Thoracic aorta (tissue), 2 donors: ENCODE measurements at places on chromosomes 3 and 15. TPM values are rescaled to one million over a fixed set of nuclear protein-coding genes. Genes with fewer than 3 reads are reported as not detected.
A peak's percentile ranks its signal among the peaks of the same experiment; 100 is the strongest.

The TNK2 gene
- 38.9 TPM for total RNA-seq

DNA sequence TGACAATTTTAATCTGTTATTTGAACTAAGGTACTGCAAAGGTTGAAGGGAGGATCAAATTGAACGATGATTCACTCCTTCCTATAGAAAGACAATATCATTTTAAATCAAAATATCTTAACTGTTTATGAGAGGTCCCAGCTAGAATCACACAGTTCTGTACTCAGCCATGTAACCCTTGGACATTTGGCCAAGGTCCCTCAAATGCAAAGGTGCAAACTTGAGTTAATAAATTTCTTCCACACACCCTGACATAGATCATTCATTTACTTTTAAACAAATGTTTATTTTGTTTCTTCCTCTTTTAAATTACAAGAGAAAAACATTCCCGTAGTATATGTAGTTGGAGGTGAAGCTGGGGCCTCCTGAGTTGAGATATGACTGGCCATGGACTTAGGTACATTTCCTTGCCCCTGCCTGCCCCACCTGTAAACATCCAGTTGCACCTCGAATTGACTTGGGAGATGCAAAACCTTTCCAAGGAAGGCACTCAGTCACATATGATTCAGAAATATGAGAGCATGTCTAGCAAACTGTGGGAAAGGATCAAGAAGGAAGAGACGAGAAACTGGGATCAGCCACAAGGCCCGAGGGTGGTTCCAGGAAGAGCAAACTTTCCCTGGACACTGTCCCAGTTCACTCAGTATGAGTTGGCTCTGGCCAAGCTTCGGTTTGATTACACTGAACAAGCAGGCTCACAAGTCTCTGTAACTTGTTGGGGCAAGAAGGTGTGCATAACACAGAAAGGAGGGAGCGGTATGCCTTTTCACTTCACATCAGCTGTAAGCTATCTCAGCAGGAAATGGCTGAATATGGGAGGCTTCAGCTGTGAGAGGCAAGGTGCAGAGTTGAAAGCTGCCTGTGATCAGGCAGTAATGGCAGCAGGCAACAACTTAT is 6.7 kb downstream of the TNFSF10 start:
- H3K4me3 ChIP-seq, result no peak overlapping the region
- no peak for DNase-seq
- H3K27ac ChIP-seq, result peak overlapping the region; percentile 30
- no peaks in the 10 kb centered on the region for H3K4me1 ChIP-seq

The MASP1 gene
- total RNA-seq, result 2.6 TPM

- H3K36me3 ChIP-seq, result peaks cover 24% of the 10 kb centered on the region
- H3K4me3 ChIP-seq, result no peak overlapping the region
- no peaks in the 10 kb centered on the region for H3K27me3 ChIP-seq
- DNase-seq, result no peak
These were observed 110.3 kb downstream of the PDE8A start for GRCh38 chr15:85091990-85092389.

GRCh38 chr3:133289322-133289721 is 110.5 kb upstream of the BFSP2 start:
- H3K4me3 ChIP-seq, result no peak overlapping the region
- H3K36me3 ChIP-seq, result no peaks in the 10 kb centered on the region

- H3K36me3 ChIP-seq, result no peaks in the 10 kb centered on the region
- no peak overlapping the region for H3K4me3 ChIP-seq
- no peak for DNase-seq
- no peak overlapping the region for H3K27ac ChIP-seq
- H3K4me1 ChIP-seq, result peaks cover 3% of the 10 kb centered on the region
These were observed 4.9 kb upstream of the TJP1 start for GRCh38 chr15:29826908-29827820.

GRCh38 chr3:119146578-119147375 is 812 bp downstream of the TEX55 start:
- DNase-seq, result no peak
- H3K4me1 ChIP-seq, result no peaks in the 10 kb centered on the region
- H3K27me3 ChIP-seq, result no peaks in the 10 kb centered on the region

GRCh38 chr3:127002195-127003174 is 19.6 kb downstream of the PLXNA1 start:
- H3K4me3 ChIP-seq, result peak overlapping the region; percentile 16
- H3K27ac ChIP-seq, result peak overlapping the region; percentile 97
- DNase-seq, result peak; percentile 58
- no peaks in the 10 kb centered on the region for H3K27me3 ChIP-seq
- peaks cover 40% of the 10 kb centered on the region for H3K4me1 ChIP-seq

- no peak overlapping the region for H3K4me3 ChIP-seq
- H3K4me1 ChIP-seq, result peaks cover 73% of the 10 kb centered on the region
- peaks cover 2% of the 10 kb centered on the region for H3K36me3 ChIP-seq
- H3K27me3 ChIP-seq, result no peaks in the 10 kb centered on the region
- peak overlapping the region; percentile 86 for H3K27ac ChIP-seq
- DNase-seq, result no peak
These were observed 51.0 kb downstream of the RLBP1 start for GRCh38 chr15:89170364-89170763.

- peaks cover 6% of the 10 kb centered on the region for H3K4me1 ChIP-seq
- no peak for DNase-seq
- H3K27me3 ChIP-seq, result no peaks in the 10 kb centered on the region
- peak overlapping the region; percentile 13 for H3K27ac ChIP-seq
- no peaks in the 10 kb centered on the region for H3K36me3 ChIP-seq
These were observed 116.1 kb downstream of the IMPG2 start for GRCh38 chr3:101204246-101204645.

DNA sequence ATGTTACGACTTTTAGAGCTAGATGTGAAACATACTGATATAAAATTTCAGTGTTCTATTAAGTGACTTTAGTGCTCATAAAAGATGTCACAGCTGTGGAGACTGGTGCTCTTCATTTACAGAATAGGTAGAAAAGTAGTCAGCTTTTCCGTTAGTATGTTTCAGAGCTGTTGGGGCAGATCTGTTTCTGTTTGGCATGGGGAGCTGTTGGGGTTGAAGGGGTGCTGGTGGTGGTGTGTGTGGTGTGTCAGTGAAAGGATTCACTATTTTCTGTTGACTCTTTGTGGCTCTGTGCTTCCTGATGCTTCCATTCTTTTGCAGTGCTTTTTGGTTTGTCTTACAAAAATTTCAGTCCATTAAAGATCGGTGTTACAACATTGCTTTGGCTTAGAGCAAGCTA is 3.2 kb downstream of the UBE2E2 start:
- no peak overlapping the region for H3K27ac ChIP-seq
- no peaks in the 10 kb centered on the region for H3K27me3 ChIP-seq
- H3K4me3 ChIP-seq, result no peak overlapping the region
- no peaks in the 10 kb centered on the region for H3K36me3 ChIP-seq

DNA sequence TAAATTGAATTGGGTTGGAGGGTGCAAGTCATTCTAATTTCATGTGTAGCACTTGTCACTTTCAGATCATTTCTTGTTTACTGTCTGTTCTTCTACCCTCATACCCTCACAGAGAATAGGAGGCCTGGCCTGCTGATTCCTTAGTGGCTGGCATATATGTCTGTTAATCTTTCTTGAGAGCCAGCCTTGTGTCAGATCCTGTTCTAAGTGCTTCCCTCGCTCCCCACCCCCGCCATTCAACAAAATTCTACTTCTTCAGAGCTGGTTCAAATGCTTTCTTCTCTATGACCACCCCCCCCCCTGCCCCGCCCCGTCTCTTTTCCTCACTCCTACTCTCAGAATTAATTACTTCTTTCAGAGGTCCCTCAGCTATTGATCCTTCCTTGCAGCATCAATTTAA is 1.5 kb upstream of the U2SURP start:
- H3K4me1 ChIP-seq, result peaks cover 35% of the 10 kb centered on the region
- H3K27me3 ChIP-seq, result no peaks in the 10 kb centered on the region
- peak overlapping the region; percentile 99 for H3K4me3 ChIP-seq
- H3K36me3 ChIP-seq, result no peaks in the 10 kb centered on the region
- DNase-seq, result no peak

The EID1 gene
- total RNA-seq, result 227 TPM

DNA sequence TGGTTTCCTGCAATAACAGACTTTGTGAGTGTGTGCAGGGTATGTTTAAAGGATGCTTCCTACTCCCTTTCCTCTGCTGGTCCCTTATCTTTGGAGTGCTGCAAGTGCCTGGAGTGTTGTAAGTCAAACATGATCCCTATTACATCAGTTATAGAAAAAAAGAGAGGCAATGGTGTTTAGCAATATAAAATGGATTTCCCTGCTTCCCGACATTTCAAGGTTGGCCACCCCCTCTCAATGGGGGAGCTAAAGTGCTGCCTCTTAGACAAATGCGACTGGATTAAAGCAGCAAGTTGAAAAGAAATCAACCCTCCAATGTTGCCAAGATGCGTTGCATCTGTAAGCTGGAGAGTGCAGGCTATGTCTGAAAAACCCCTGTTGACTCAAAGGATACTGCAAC is 203.1 kb upstream of the WNT5A start:
- H3K27me3 ChIP-seq, result no peaks in the 10 kb centered on the region
- no peak overlapping the region for H3K4me3 ChIP-seq
- no peaks in the 10 kb centered on the region for H3K4me1 ChIP-seq
- no peaks in the 10 kb centered on the region for H3K36me3 ChIP-seq

The EFHB gene
- 0.41 TPM for total RNA-seq

DNA sequence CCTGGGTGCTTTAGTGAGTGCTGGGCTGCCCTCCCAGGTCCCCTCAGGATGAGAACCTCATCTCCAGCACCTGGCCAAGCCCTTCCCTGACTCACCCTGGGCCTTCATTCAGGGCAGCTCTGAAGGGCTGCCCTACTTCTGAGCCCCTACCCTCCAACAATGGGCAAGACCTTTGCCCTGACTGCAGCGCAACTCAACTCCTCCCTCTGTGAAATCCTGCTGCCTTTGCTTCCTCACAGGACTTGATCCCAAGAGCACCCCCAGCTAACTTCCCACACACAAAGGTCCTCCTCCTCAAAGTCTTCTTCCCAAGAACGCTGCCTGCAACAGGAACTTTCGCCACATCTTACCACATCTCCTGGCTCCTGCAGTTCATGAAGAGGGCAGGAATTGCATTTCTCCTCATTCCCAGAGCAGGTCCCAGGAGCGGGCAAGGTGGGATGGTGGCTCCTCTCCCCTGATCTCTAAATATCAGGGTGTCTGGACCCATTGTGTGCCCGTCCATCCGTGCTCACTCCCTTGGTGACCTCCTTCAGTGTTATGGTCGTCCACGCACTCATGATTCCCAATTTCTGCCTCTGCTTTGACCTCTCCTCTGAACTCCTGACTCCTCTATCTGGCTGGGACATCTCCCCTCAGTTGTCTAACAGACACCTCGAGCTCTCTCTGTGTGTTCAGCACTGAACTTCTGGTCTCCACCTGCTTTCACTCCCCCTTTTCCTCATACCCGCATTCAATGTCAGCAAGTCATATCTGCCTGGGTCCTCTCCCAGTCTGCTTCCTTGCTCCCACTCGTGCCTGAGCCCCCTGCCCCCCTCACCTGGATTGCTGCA is 4.5 kb upstream of the SSUH2 start:
- H3K4me1 ChIP-seq, result peaks cover 10% of the 10 kb centered on the region
- no peaks in the 10 kb centered on the region for H3K36me3 ChIP-seq
- DNase-seq, result no peak
- no peak overlapping the region for H3K4me3 ChIP-seq

GRCh38 chr15:37218351-37218916 is 118.1 kb upstream of the MEIS2 start:
- DNase-seq, result no peak
- H3K4me3 ChIP-seq, result no peak overlapping the region
- H3K36me3 ChIP-seq, result no peaks in the 10 kb centered on the region
- no peaks in the 10 kb centered on the region for H3K27me3 ChIP-seq
- no peaks in the 10 kb centered on the region for H3K4me1 ChIP-seq
- H3K27ac ChIP-seq, result no peak overlapping the region

The HIGD2B gene
- total RNA-seq, result not detected

DNA sequence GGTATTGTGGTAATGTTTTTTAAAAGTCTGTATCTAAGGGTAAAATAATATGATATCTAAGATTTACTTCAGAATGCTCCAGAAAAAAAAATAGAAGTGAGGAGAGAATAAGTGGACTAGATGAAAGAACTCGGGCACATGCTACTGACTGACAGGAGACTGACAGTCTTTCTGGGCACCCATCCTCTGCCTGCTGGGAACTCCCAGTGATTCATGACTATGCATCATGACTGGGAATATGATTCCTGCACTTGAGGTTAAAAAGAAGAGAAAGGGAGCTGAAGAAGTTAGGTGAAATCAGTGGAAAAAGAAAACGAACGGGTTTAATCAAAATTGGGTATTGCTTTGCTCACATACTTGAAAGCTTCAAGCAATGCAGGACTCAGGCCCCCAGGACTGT is 35.7 kb upstream of the SPSB4 start:
- DNase-seq, result no peak
- no peak overlapping the region for H3K4me3 ChIP-seq
- H3K36me3 ChIP-seq, result no peaks in the 10 kb centered on the region
- H3K27ac ChIP-seq, result no peak overlapping the region
- no peaks in the 10 kb centered on the region for H3K27me3 ChIP-seq
- no peaks in the 10 kb centered on the region for H3K4me1 ChIP-seq

DNA sequence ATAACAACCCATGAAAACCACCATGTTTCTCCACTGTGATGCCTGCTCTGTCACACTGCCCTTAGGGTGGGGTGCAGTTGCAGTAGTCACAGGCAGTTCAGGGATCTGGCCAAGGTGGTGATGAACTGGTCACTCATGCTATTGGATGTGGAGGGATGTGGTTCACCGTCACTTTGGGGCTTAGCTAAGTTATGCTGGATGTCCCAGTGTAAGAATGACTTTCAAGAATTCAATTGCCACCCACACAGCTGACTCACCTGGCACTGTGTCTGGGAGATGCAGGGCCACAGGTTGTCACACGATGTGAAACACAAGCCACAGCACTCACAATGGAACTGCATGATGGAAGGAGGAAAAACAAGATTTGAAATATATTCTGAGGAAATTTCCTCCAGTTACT is 146.1 kb upstream of the CTNNB1 start:
- H3K27ac ChIP-seq, result no peak overlapping the region
- H3K27me3 ChIP-seq, result no peaks in the 10 kb centered on the region
- no peak for DNase-seq
- H3K4me3 ChIP-seq, result no peak overlapping the region
- H3K36me3 ChIP-seq, result no peaks in the 10 kb centered on the region
